ENCODE measurements at places on chromosomes 12 and 14.

DNA sequence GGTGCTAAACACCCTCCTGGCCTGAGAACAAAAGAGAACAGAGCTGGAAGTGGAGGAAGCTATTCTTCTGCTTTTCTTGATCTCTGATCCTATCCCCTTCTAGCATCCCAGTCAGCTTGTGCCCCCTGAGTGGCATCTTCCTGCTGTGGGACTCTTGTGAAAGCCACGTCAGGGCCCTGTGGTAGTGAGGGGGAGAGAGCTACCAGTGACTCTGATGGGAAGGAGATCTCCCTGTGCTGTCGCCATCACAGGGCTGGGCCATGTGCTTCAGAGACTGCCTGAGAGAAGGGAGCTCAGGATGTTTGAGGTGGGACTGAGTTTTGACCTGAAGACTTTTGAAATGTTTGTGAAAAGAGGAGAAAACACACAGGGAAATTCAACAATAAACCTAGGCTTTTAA is 107.6 kb upstream of the FUT8 start:
- DNase-seq: no peak
- no peaks in the 10 kb centered on the region for H3K27me3 ChIP-seq
- no peak overlapping the region for H3K4me3 ChIP-seq
- H3K27ac ChIP-seq: no peak overlapping the region
- no peaks in the 10 kb centered on the region for H3K36me3 ChIP-seq

- H3K27me3 ChIP-seq: peaks cover 44% of the 10 kb centered on the region
- peaks cover 12% of the 10 kb centered on the region for H3K4me1 ChIP-seq
- H3K36me3 ChIP-seq: peaks cover 5% of the 10 kb centered on the region
- no peak for DNase-seq
Observed at GRCh38 chr12:49553512-49554088, 14.3 kb downstream of the MCRS1 start.

GRCh38 chr12:65769880-65770279 is 54.4 kb upstream of the HMGA2 start:
- H3K4me3 ChIP-seq: no peak overlapping the region
- no peak overlapping the region for H3K27ac ChIP-seq
- no peaks in the 10 kb centered on the region for H3K27me3 ChIP-seq
- H3K4me1 ChIP-seq: peaks cover 12% of the 10 kb centered on the region
- no peaks in the 10 kb centered on the region for H3K36me3 ChIP-seq

DNA sequence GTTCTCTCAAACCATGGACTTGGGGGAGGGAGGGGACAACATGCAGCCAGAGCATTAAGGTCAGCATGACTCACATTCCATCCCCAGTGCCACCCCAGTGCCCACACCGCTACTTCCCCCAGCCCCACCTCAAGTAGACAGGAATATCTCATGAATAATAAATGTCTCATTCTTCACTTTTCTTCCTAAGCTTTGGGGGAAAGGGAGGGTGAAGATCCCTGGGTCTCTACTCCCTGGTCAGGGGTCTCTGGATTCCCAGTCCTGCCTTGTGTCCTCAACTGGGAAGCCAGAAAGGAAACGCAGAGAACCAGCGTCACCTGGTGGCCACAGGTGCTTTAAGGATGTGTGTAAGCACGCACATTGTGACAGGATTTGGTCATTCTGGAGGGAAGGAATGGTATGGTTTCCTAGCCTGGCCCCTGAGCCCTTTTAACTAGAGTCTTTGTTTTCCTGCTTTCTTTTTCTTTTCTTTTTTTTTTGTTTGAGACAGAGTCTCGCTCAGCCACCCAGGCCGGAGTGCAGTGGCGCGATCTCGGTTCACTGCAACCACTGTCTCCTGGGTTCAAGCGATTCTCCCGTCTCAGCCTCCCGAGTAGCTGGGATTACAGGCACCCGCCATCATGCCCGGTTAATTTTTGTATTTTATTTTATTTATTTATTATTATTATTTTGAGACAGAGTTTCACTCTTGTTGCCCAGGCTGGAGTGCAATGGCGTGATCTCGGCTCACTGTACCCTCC is 3.4 kb downstream of the GPR84 start:
- peak overlapping the region; percentile 93 for H3K27ac ChIP-seq
- peaks cover 25% of the 10 kb centered on the region for H3K4me1 ChIP-seq
- H3K36me3 ChIP-seq: no peaks in the 10 kb centered on the region
- no peak overlapping the region for H3K4me3 ChIP-seq
- no peak for DNase-seq
- no peaks in the 10 kb centered on the region for H3K27me3 ChIP-seq

DNA sequence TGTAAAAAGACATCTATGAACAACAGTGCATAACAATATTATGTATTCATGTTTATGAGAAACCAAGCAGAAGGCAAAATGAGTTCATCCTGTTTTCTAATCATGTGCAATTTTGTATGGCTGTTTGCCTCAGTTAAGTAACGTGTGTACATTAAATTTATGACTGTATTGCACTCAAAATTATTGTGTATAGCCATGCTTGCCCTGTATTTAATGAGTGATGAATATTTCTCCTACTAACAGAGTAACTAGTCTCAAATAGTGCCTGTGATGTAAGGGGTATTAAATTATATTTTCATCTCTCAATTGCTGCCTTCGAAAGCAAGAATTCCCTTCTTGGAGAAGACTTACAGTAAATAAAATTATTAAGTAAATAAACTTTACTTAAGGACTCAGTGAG is 154.2 kb downstream of the NOVA1 start:
- H3K36me3 ChIP-seq: no peaks in the 10 kb centered on the region
- H3K27ac ChIP-seq: no peak overlapping the region
- H3K27me3 ChIP-seq: no peaks in the 10 kb centered on the region
- no peaks in the 10 kb centered on the region for H3K4me1 ChIP-seq
- H3K4me3 ChIP-seq: no peak overlapping the region

All from keratinocyte (primary cell).